ENCODE measurements at places on chromosomes 2 and 18. TPM values are rescaled to one million over a fixed set of nuclear protein-coding genes. Genes with fewer than 3 reads are reported as not detected.

Gene TBR1
- total RNA-seq = not detected

Gene DSC2
- 19.4 TPM for total RNA-seq

Gene AQP12B
- not detected for total RNA-seq

Gene C2orf78
- total RNA-seq = not detected

Gene DUSP19
- total RNA-seq = 1.1 TPM

Gene TUBA3D
- not detected for total RNA-seq

Gene TMEM247
- total RNA-seq = not detected

Gene HNMT
- total RNA-seq = 3.4 TPM

Gene VSNL1
- total RNA-seq = 12.8 TPM

Gene MBP
- total RNA-seq = 16.9 TPM

Gene PROKR1
- not detected for total RNA-seq

Gene RGPD3
- 0.08 TPM for total RNA-seq

Gene EVX2
- not detected for total RNA-seq

Gene HES6
- total RNA-seq = 8.4 TPM

Gene C18orf32
- 29.0 TPM for total RNA-seq

Gene PAPOLG
- total RNA-seq = 12.5 TPM

Gene HRH4
- 0.08 TPM for total RNA-seq

Gene TUBA3E
- total RNA-seq = not detected

Measured in hair follicular keratinocyte (primary cell).